Activated T-cell treated with anti-CD3 and anti-CD28 coated beads, Interleukin-2, amount 50 U/mL, for 24 hours (primary cell): ENCODE measurements at places on chromosomes 7 and 10.

GRCh38 chr7:3371601-3372000 lies 70.5 kb downstream of the SDK1 start:
- no peak for DNase-seq

GRCh38 chr10:47114680-47115186 lies 185.3 kb upstream of the GDF10 start:
- DNase-seq, result no peak

GRCh38 chr7:128235471-128235870 lies 5.6 kb upstream of the LEP start:
- DNase-seq, result no peak

DNA sequence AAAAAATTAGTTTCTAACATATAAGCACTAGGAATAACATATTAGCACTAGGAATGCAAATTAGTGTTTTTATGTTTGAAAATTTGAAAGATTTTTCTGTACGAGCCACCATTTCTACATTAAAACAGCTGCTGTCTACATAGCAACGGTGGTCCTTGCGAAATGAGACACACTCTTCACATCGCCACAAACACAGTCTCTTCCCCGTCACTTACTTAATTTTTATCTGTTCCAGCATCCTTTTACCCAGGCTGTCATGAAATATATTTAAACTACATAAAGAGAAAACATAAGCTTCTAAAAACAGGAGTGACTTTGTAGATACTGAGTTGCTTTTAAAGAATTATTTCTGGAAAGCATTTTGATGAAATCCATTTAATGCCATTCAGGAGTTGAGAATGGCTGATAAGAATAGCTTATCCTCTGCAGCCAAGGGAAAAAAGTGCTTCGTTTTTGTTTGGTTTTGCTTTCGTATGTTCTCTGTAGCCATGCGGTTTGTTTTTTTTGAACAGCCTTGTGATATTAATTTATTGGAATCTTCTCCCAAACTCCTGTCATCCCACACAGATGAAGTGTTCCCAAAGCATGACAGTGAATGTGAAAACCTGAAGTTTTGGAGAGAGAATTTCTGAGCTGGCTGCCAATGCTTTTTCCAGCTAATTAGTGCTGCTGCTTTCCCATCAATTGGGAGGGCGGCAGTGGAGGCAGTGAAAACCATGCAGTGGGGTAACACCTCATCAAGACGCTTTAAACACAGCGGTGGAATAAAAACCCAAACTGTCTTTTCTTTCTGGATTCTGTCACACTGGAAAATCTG lies 603.7 kb upstream of the ADARB2 start:
- DNase-seq, result no peak

DNA sequence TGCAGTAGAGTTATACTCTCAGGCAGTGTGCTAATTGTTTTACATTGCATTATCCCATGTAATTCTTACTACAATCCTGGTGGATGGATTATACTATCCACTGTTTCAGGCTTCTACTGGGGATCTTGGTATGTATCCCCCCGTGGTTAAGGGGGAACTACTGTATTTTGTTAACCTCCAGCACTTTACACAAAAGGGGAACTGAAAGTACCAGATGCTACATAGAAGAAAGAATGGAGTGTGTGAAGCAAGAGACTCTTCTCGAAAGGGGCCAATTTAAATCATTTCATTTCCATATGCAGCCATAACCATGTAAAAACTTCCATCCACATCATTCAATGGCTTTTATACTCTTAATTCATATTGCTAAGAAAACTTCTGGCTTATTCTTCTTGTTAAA lies 69.4 kb downstream of the C1GALT1 start:
- DNase-seq, result no peak

DNA sequence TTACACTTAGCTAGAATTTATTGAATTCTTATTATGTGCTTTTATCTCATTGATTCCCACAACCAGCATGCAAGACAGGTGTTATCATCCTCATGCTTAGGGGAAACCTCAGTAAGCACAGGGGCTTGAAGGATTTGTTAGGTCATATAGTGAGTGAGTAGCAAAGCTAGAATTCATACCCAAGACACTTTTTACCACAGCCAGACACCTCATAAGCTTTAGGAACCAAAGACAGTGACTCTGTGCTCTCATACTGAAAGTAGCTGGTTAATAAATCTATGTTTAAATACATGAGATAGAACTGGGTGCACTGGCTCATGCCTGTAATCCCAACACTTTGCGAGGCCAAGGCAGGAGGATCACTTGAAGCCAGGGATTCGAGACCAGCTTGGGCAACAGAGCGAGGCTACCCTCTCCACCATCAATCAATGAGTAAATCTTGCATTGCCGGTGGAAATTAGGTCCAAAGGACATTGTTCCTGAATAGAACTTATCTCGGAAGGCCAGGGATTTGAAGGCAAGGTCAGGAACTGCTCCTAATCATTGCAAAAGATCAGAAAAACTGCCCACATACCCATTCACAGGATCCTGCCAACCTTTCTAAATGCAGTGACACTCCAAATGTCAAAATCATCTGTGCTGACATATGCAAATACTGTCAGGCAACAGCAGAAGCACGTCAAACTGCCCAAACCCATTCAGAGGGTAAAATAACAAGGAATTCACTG lies 523.5 kb downstream of the PARD3 start:
- DNase-seq, result no peak

DNA sequence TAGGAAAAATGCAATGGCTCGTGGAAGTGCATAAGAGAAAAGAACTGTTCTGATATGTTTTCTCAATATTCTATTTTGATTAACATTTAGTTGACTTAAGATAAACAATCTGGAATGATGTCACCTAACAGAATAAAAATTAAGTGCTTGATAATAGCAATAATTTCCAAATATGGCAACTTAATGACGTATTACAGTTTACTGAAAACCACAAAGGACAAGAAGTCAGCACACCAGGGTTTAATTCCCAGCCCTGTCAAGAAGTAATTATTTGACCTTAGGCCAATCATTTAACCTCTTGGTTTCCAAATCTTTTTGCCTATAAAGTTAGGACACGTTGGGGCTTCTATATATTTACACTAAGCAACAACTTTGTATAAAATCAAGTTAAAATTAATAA lies 95.7 kb downstream of the CABCOCO1 start:
- no peak for DNase-seq

DNA sequence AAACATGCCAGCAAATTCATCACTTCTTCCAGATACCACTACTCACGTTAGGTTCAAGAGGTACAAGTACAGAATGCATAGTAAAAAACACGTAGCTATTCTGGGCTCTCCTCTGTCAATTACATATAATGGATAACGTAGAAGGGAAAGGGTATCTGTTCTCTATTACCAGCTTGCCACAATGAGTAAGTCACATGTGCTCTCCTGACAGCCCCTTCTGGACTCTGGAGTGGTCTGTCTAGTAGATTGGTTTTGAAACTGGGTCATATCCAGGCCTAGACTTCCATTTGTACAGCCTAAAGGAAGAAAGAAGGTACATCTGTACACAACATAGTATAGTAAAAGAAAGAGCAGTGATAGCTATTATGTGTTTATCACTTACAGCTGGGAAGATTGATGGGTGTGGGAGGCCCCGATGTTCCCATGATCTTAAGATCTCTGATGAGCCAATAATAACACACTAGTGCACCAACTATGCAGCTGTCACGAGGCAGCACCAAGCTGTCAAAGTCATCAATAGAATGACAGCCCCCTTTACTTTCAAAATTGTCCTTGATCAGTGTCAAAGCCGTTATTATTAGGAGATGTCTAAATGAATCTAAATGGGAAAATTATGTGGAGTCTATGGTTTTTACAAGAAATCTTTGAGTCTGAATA lies 161.9 kb upstream of the AGK start:
- DNase-seq, result no peak

DNA sequence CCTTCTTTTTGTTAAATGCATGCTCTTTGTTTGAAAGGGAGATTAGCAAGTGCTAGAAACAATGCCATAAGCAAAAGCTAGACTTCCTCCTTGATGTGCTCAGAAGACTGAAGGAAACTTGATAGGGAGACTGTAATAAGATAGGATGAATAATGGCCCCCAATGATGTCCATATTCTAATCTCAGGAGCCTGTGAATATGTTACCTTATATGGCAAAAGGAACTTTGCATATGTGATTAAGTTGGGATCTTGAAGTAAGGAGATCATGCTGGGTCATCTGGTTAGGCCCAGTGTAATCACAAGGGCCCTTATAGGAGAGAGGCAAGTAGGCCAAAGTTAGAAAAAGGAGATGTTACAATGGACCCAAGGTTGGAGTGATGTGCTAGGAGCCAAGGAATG lies 13.6 kb upstream of the LIPM start:
- DNase-seq, result no peak

- no peak for DNase-seq
Measured at GRCh38 chr10:107747851-107748250, 583.3 kb upstream of the SORCS1 start.

- no peak for DNase-seq
Measured at GRCh38 chr7:138433583-138434443, 26.2 kb upstream of the TRIM24 start.

DNA sequence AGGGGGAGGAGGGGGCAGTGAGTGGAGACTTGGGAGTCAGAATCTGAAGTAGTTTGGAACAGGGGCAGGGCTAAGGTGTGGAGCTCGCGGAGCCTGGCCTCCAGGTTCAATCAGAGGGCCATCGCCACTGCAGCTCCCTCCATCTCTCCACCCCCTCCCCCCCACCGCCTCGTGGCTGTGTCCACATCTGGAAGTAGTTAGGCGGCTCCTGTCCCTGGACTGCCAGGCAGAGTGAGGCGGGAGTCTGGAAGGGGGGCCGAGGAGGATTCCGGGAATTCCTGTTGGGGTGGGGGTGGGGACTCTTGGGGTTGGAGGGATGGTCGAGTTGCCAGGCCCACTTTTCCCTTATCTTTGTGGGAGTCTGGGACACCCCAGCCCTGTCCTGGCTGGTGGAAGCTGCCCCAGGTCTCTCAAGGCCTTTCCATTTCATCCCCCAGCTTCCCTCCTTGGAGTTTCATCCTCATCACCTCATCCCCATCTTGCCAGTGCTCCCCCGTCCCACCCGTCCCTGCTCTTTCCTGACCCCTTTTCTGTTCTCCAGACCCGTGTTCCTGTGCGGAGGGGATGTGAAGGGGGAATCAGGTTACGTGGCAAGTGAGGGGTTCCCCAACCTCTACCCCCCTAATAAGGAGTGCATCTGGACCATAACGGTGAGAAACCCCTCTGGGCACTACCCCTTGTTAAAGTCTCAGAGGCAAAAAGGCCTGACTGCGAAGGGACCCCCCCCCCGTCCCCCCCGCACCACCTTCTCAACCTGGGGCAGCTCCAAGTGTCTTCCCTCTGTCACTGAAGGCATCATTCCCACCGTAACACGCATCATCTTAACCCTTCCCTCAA lies 944 bp downstream of the PCOLCE start:
- no peak for DNase-seq

DNA sequence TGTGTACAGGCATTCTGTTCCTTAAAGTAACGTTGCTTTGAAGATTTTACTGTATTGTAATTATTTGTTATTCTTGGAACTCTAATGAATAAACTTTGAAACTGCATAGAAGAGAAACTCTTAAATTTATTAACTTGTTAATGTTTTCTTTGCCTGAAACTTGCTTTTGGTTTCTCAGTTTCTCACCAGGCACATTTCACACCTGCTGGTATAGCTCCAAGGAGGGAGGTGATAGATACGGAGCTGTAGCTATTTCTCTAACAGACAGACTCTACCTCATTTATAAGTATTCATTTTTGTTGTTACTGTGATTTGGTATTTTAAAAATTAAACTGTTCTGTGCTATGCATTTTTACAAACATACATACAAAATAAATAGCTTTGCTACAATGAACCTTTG lies 32.7 kb downstream of the R3HCC1L start:
- no peak for DNase-seq

DNA sequence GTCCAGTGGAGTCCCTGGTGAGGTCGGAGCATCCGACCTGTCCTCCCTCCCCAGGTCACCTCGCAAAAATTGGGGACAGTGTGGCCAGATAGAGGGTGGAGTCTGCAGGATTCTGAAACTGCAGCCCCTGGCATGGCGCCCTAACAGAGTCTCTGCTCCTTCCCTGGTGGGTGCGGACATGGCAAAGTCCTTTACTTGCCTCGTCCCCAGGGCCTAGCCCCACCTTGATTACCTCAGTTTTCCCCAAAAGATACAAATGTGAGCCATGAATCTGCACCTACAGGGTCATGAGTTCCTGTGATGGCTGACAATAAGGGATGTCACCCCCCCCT lies 47.7 kb downstream of the NPVF start:
- DNase-seq, result no peak

DNA sequence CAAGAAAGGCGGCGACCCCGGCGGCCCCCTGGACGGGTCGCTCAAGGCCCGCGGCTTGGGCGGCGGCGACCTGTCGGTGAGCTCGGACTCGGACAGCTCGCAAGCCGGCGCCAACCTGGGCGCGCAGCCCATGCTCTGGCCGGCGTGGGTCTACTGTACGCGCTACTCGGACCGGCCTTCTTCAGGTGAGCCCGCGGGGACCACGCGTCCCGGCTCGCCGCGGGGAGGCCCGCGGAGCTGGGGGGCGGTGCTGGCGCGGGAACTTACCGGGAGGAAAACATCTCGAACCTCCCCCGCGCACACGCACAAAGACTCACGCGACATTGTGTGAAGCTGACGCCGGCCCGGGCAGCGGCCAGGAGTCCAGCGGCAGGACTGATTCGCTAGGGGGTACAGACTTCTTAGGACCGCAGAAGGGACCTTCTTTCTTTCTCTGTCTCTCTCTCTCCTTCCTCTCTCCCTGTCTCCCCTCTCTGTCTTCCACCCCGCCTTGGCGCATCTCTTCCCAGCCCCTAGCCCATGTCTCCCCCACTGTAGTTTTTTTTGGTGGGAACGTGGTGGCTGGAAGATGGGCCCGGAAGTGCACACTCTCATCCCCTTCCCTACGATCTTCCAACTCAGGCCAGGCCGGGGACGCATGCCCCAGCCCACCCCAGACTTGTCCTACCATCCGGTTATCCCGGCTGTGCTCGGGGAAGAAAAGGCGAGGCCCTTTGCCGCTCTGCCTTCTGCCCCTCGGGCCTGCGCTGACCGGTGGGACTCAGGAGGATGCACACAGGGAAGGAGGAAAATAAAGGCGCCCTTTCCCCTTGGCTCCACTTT lies 1.2 kb downstream of the EN2 start:
- DNase-seq, result no peak

GRCh38 chr10:70174058-70174741 lies 3.9 kb upstream of the SAR1A start:
- peak; percentile 58 for DNase-seq

DNA sequence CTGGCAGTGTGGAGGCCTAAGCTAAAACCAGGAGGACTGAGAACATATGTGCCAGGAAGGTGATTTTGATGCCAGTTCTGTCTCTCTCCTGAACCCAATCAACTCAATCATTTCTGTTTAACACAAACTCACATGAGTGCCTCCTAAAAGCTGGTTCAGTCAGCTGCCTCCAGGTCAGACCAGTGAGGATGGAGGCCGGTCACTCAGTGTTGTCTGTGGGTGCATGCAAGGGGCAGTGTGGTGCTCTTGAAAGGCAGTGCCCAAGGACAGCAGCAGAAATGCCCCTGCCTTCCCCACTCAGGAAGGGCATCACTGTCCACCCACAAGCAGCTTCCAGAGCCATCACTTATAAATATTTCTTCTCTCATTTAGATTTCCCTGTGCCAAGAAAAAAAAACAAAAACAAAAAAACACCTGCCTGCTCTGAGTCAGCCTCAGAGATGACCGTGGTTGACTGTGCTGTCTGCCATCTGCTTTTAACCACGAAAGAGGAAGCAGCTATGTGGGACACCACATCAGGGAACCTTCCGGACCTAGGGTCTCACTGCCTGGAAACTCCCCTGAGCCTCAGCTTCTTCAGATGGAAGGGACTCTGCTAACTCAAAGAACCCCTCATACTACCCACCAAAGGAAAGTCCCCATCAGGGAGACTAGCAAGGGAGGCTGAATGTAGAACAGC lies 39.1 kb downstream of the VOPP1 start:
- peak; percentile 73 for DNase-seq
